Activated naive CD4-positive, alpha-beta T cell (primary cell): ENCODE measurements at places on chromosomes 7 and 10.

GRCh38 chr7:52955522-52955921, 79.9 kb upstream of the POM121L12 start:
- no peak for DNase-seq

- DNase-seq = no peak
These were observed 51.9 kb downstream of the LAMB4 start for GRCh38 chr7:108078211-108078673.

GRCh38 chr10:454860-455259, 234.6 kb downstream of the DIP2C start:
- DNase-seq = no peak

GRCh38 chr7:113094517-113095249, 8.1 kb upstream of the GPR85 start:
- no peak for DNase-seq

- DNase-seq = no peak
These were observed 67.7 kb downstream of the COL13A1 start for GRCh38 chr10:69869291-69869961.

DNA sequence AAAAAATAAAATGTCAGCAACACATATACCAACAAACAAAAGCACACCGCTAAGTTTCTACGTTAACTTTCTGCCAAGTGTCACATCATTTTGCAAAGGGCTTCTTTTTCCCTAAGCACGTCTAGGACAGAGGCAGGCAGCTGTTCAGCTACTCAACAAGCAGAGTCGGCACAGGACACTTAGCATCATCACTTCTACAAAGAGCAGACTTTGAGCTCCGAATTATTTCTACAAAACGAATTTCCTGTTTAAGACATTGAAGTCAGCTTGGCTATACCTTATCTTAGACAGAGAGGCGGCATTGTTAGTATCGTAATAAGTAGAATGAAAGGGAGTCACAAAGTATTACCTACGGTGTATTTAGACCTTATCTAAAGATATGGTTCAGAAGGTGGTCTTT, 110.1 kb downstream of the SVIL start:
- no peak for DNase-seq

- DNase-seq = no peak
These were observed 71.3 kb upstream of the CSTF2T start for GRCh38 chr10:51770709-51771108.

- no peak for DNase-seq
These were observed 546.5 kb upstream of the STEAP1 start for GRCh38 chr7:89607792-89608191.

DNA sequence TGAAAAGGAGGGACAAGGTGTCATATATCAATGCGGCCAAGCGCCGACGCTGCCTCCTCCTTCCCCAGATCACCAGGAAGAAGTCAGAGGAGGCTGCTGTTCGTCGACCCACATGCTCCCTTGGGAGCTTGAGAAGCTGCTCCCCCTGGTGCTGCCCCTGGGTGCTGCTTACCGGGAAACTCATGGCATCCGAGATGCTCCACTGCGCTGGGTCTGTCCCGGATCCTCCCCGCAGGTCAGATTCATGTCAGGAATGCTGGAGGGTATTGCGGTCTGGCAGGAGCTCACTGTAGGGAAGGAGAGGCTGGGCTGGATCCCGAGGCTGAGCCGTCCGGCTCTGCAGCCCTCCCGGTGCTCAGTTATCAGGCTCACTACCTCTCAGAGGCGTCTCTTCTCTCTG, 123.7 kb upstream of the FAM20C start:
- DNase-seq = no peak

GRCh38 chr7:137741443-137741842, 105.3 kb downstream of the DGKI start:
- no peak for DNase-seq

DNA sequence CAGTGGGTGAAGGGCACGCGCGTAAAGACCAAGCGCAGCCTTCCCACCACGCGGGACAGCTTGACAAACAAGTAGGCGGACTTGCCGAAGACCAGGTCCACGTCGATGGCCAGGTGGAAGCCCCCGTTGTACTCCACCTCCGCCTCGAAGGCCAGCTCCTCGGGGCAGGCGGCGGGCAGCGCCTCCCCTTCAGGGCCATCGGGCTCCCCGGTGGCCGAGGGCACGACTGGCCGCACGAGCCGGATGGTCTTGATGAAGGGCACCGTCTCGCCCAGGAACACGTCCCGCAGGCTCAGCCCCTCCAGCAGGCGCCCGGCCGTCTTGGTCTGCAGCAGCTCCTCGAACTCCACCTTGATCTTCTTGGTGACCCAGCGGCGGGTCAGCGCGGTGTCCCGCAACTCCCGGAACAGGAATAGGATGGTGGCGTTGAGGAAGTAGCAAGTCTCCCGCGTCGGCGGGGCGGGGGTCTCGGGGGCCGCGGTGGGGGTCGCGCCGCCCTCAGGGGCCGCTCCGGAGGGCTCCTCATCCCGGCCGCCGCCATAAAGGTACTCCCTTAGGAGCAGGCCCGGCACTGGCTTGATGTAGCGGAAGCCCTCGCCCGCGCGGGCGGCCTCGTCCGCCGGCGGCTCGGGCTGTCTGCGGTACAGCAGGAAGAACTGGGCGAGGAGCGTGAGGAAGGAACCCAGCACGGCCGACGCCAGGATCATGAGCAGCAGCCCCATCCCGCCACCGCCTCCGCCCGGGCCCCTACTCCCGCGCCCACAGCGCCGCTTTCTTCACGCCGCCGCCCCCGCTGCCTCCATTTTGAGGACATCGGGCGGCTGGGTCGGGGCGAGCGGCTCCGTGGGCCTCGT, 507 bp downstream of the PDZD8 start:
- peak; percentile 45 for DNase-seq

- no peak for DNase-seq
These were observed 81.1 kb upstream of the GTF2IRD1 start for GRCh38 chr7:74372511-74373111.

DNA sequence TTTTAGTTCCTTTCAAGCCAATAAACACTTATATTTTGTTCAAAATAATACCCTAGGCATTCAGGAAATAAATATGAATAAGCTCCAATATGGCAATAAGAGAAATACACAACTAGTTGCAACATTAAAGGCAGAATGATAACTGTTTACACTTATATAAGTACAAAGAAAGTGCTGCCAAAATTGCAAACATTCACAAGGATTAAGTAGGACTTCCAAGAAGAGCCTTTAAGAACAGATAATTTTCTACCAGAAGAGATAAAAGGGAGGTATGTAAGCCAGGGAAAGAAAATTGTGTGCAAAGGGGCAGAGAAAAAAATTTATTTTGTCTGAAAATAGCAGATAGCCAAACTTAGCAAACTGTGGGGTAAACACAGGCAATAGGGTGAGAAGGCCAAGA, 83.8 kb downstream of the CTNNA3 start:
- no peak for DNase-seq

DNA sequence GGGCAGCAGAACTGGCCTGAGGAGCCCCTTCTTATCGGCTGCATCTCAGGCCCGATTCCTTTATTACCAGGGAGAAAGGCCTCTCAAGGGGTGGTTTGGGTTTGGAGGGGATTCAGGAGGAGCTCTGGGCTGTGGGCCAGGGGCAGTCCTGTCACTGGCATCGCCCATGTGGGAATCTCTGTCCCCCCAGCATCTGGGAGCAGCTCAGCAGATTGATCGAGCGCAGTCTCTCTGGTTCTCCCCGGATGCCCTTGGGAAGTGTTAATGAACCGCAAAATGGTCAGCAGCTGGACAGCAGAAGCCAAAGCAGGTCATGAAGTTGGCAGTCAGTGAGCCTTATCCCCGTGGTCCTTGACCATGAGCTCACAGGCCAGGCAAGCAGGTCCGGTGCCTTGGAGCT, 104.4 kb upstream of the ANLN start:
- no peak for DNase-seq

DNA sequence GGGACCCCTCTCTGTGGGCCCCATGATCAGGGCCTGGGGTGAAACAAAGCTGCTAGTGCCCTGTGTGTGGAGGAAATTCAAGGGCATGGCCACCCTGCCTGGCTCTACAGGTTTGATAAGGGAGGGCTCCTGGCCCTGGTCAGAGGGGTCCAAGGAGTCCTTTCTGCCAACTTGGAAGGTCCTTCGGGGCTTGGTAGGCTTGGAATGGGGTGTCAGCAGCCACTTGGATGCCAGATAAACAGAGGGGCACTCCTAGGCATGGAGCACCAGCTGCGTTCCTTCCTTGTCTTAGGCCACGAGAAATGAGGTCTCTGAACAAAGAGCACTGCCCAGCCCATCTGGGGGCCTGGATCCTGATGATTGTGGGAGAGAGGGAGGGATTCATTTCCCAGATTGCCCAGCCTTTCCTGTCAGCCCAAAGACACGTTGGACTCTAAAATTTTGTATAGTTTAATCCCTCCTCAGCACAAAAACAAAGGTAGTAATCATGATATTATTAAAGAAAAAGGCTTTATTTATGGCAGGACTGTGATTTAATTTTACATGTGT, 5.1 kb downstream of the MTURN start:
- DNase-seq = no peak

DNA sequence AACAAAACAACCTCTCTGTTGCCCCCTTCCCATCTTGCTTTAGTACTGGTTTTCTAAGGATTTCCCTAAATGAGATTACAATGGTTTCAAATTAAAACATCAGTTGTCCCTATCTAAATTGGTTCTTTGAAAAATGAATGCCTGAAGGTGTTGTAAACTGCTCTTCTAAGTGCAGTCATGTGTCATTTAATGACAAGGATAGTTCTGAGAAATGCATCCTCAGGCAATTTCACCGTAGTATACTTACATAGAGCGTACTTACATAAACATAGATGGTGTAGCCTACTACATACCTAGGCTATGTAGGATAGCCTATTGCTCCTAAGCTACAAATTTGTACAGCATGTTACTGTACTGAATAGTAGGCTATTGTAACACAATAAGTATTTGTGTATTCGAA, 278.1 kb downstream of the MAGI2 start:
- no peak for DNase-seq

DNA sequence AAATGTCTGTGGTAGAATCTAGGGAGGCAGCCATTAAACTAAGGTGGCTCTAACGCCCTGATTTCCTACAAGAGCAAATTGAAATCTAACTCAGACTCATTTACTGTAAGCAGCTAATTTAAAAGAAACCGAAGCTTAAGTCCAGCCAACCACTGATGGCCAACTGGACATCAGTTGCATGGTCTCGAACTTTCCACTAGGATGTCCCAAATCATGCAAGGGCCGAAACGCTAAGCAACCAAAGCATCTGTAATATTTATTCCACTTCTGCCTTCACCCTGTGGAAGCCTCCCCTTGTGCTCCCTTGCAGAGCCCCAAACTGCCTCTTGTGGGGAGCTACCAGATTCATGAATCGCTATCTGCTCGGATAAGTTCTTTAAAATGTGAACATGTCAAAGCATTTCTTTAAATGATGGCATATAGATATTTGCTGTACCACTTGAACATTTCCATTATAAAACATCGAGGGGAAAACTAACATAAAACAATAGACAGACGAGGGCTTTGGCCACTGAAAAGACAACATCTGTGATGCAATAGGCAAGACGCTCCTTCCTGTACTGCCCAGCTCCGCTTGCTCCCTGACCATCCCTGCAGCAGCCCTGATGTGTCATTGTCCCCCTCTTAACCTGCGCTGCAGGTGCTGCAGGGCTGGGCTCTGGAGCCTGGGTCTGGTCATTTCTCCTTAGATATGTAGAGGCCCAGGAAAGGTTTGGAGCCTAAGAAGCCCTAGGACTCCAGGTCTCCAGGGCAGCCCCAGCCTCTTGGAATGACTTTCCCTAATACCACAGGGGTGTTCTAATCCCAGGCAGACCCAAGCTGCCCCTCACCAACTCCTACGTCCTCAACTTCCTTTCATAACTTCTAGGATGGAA, 2.9 kb upstream of the RBP3 start:
- no peak for DNase-seq

- no peak for DNase-seq
These were observed 56.8 kb upstream of the FAM171A1 start for GRCh38 chr10:15427843-15428414.

DNA sequence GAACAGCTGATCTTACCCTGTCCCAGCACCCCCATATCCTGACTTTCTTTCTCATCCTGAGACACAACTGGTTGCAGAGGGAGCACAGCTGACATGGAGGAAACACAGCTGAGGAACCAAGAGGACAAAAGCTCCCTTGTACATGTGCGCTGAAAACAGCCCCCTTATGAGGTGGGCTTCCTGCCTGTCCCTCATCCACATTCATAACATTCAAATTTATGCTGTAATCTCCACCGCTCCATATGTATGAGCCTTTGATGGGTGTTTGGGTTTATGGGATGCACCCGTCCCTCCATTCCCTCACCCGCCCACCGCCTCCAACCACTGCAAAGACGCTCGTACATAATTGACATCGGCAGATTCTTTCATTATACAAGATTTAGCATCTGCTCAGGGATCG, 49.6 kb upstream of the BTRC start:
- DNase-seq = no peak

DNA sequence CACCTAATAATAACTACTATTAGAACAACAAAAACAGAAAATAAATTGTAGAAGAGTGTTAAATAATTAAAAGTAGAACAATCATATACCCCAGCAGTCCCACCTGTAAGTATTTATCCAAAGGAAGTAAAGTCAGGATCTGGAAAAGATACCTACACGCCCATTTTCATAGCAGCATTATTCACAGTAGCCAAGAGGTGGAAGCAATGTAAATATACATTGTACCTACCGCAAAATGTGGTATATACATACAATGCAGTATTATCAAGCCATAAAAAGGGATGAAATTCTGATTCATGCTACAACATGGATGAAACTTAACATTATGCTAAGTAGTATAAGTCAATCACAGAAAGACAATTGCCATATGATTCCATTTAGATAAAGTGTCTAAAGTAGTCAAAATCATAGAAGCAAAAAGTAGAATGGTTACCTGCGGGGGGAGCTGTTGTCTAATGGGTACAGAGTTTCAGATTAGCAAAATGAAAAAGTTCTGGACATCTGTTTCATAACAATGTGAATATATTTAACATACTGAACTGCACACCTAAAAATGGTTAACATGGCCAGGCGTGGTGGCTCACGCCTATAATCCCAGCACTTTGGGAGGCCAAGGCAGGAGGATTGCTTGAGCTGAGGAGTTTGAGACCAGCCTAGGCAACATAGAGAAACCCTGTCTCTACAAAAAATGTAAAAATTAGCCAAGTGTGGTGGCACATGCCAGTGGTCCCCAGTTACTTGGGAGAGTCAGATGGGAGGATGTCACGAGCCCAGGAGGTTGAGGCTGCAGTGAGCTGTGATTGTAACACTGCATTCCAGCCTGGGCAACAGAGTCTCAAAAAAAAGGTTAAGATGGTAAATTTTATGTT, 6.0 kb upstream of the TMED4 start:
- DNase-seq = no peak

- DNase-seq = no peak
These were observed 413.5 kb downstream of the NRG3 start for GRCh38 chr10:82288461-82288881.

DNA sequence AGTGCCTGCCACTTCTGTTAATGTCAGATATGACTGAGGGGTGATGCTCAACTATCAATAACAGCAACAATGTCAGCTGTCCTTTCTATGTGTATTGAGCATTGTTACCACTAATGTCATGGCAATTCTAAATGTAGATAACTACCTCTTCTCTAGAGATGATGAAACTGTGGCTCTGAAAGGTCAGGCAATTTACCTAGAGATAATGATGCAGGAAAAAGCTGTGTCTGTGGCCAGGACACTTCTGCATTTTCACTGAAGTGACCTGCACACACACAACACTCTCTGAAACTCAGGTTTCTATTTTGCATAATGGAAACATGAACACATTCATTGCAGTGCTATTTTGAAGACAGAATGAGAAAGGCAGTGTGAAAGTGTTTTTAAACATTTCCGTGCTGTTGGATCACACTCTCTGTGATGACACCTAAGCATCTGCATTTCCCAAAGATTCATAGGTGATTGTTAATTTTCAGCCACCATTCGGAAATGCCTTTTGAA, 148.2 kb downstream of the KCND2 start:
- no peak for DNase-seq
